Midbrain (tissue), 1 donor: ENCODE measurements at places on chromosomes 11 and 22.

DNA sequence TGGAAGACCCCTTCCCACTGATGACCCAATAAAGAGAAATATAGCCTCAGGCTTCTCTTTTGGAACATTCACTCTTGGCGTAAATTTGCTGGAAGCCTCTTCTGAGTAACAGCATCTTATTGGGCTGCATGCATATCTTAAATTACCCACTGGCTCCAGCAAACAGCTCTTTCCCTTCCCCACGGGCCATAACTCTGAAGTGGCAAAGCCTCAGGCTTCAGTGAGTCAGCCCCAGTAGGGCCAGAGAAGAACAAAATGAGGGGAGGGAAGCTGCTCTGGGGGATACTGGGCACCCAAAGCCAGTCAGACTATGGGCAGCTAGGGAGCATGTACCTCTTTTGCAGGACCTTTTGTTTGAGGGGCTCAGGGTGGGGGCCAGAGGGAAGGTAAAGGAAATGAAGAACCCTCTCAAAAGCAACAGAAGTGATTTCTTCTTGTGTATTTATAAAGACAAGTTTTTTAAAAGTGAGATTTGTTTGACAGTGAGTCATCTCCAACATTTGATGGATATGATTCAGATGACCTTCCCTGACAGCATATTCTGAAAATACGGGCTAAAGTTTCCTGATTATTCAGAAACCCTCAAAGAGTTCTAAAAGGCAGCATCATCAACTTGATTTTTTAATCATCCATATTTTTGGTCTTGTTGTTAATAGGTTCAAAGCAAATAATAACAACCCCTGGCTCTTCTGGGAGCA lies 203.4 kb downstream of the KIF18A start:
- no peak for DNase-seq

GRCh38 chr22:44023404-44024287 lies 456 bp upstream of the PARVB start:
- no peak for DNase-seq

GRCh38 chr22:50060441-50061140 lies 2.5 kb upstream of the TTLL8 start:
- no peak for DNase-seq

- no peak for DNase-seq
Observed at GRCh38 chr22:25645266-25645665, 80.8 kb downstream of the GRK3 start.

DNA sequence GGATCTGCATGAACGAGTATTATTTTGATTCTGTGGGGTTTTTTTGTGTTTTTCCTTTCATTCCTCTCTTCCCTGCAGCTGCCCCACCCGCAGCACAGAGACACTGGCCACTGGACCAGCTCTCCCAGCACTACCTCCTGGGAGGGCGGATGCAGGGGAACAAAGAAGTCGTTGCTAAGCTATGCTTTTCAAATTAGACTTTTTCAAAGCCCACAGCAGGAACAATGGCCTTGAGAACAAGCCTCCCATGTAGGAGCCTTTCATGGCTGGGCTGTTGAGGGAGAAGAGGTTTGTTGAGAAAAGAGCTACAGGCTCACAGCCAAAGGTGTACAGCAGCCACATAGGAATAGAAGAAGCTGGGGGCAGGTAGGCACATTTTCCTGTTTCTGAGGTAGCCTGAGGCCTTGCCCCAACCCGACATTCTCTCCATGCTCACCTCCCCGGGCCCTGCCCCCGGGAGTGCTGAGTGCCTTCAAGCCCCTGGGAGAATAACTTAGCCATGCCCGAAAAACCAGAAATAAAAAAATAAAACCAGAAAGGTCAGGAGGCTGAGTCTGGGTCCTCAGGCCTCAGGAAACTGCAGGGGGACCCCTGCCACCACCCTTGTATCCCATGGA lies 20.5 kb upstream of the SYT12 start:
- DNase-seq = no peak

DNA sequence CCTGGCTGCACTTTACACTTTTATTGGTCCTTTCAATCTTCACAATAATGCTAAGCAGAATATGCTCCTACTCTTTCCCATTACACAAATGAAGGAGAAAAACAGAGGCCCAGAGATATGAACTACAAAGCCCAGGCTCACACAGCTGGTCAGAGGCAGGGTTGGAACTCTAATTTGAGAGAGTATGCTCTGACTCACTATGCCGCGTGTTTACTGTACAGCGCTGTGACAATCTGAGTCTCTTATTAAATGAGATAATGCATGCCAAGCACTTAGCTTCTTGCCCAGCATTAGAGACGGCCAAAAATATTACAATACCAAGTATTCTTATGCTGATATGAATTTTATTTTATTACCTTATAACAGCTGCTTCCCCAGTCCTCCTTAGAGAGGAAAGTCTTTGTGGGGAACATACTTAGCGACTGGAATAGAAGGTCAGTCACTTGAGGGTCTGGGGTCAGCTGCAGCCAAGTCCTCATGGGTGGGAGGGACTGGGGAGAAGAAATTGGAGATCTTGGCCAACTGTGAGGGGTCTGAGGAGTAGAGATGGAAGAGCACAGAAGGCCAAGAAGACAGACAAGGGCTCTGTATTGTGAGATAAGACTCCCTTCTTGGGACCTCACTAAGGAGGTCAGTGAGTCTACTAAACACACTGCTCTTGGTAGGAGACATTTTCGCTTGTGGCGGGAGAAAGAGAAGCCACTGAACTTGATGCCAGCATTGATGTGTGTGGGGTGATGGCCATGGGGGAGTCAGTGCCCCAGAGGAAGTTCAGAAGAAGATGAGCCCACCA lies 150.8 kb upstream of the TIMP3 start:
- DNase-seq = no peak

GRCh38 chr11:32433101-32433913 lies 2.0 kb downstream of the WT1 start:
- no peak for DNase-seq

DNA sequence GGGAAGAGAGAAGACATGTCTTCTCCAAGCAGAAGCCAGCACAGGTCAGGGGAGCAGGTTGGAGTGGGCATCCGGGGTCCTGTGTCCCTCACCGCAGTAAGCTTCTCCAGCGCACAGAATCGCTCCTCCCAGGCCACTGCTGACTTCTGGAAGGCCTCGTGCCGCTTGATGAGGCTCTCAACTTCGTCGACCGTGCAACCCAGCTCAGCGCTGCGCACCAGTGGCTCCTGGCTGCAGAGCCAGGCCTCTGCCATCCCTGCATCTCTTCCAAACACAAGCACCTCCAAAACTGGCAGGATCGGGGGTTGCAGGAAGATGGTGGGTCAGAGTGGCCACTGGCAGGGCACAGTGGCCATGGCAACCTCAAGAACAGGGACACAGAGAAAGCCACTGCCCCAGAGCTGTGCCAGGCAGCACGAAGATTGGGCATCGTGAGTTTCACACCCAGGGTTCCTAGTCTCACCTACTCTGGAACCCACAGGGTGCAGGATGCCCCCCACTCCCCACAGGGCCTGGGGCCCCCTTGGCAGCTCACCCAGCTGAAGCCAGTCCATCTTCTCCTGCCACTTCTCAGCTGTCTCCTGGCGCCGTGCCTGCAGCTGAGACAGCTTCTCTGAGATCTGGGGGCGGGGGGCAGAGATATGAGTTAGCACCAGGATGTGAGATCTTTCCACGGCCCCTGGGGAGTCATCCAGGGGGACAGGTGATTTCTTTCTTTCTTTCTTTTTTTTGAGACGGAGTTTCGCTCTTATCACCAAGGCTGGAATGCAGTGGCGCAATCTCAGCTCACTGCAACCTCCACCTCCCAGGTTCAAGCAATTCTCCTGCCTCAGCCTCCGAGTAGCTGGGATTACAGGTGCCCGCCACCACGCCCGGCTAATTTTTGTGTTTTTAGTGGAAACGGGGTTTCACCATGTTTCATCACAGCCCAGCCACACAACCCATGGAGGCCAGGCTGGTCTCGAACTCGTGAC lies 11.2 kb upstream of the RBM4B start:
- DNase-seq = no peak

- DNase-seq = no peak
Observed at GRCh38 chr22:24465566-24465965, 29.6 kb upstream of the UPB1 start.

GRCh38 chr22:29734838-29735237 lies 15.0 kb downstream of the CABP7 start:
- no peak for DNase-seq

- DNase-seq = no peak
Observed at GRCh38 chr11:34823197-34823596, 93.0 kb downstream of the APIP start.

DNA sequence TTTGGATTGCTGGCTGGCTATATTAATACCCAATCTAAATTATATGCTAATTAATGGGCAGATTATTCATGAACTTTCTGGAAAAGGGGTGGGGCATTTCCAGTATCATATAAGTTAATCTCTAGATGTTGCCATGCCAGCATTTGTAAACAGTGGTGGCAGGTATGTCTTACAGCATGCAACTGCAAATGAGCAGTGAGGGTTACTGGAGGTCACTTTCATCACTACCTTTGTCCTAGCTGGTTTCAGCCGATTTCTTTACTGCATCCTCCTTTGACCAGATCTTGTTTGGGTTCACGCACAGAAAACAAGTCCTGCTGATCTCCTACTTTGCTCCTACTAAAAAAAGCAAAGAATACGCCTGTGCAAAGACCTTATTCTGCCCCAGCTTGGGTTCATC lies 89.1 kb upstream of the USP47 start:
- no peak for DNase-seq

GRCh38 chr11:73184953-73185671 lies 33.0 kb upstream of the P2RY2 start:
- peak; percentile 19 for DNase-seq

GRCh38 chr11:119754199-119754598 lies 25.2 kb upstream of the NECTIN1 start:
- no peak for DNase-seq

DNA sequence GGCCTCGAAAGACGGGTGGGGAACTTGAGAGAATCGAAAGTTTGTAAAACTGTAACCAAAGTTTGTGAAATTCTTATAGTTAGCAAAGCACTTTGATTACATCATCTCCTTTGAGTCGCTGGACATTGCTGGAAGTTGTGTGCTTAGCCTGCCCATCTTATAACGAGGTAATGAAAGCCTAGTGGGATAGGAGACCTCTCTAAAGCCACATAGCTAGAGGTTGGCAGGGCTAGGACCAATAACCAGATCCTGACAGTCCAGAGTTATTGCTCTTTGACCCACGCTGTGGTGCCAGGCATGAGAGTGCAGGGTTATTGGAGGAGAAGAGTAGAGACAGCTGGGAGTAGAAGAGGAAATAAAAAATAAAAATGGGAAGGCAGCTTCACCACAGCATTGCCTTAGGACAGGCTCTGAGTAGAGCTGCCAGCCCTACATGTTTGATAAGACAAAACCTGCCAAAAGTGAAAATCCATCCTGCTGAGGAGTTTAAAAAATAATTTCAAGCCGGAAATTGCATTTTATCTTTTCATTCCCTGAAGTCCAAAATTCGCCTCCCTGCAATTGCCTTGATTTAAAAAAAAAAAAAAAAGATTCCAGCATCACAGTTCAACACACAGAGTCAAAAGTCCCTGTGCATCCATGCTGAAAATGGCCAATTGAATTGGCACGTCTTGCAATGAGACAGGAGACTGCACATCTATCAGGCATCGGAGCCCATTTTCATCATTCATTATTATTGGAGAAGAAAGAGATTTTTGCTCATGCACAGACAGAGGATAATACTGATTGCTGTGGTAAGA lies 225.5 kb upstream of the POU2AF2 start:
- no peak for DNase-seq

GRCh38 chr11:17354601-17354991 lies 3.0 kb downstream of the NCR3LG1 start:
- peak; percentile 54 for DNase-seq

DNA sequence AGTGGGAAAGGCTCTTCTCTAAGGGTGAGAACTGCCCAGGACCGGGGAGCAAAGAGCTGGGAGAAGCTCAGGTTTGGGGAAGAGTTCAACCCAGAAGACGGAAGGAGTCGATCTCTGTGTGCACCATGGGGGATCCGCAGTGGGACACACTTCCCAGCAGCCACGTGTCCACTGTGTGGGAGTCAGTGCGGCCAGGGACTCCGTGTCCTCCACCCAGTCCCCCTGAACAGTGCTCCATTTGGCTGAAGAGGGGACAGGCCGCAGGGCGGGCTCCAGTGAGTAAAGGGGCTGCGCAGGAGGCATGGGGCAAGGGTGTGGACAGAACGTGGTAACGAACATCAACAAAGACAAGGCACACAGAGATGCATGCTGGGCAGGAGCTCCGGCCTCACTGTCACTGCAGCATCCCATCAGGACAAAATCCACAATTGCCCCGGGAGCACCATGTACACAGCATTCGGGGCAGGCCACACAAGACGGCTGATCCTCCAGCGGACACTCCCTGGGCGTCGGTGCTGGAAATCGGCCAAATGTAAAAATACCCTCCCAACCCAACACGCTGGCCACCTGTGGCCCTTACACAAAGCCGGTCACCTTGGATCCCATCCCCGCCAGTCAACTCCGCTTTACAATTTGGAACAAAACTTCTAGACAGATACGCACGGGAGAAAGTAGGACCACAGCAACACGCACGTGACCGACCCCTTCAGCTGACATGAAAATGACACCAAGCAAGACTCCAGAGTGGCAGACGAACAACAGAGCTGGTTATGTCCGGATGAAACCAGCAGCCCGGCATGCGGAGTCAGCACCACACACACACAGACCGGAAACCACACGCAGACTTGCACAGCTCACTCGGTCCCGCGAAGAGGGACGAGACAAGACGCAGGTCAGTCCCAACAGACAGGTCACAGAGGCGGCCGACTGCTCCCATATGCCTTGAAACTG lies 366.8 kb downstream of the SHANK2 start:
- DNase-seq = no peak

GRCh38 chr11:63683133-63683991 lies 2.1 kb downstream of the RTN3 start:
- peak; percentile 35 for DNase-seq

DNA sequence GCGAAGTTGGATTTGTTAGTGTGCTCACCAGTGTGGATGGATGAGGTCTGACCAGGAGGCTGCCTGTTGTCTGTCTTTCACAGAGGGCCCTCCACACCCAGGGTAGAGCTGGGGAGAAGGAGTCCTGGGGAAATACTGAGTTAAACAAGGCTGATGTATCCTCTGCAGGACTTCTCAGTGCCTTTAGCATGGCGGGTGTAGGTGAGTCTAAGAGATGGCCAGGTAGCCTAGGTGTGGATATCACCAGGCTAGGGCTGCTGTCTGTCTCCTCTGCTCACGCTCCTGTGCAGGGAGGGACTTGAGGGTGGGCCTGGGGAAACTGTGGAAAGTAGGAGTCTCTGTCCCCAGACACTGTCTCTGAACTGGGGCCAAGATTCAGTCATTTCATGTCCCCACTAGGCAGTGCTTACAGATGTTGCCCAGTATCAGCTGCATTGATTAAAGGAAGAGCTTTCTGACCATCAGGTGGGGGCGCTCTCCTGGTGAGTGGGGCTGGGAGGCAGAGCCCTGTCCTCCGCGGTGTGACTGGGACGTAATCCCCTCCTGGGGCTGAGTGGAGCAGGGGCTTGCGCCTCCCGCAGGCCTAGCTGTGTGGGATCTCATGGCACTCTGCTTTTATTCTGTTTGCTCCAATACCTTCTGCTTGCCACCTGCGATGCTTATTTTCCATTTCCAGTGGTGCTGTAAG lies 35.5 kb upstream of the CCDC188 start:
- no peak for DNase-seq

DNA sequence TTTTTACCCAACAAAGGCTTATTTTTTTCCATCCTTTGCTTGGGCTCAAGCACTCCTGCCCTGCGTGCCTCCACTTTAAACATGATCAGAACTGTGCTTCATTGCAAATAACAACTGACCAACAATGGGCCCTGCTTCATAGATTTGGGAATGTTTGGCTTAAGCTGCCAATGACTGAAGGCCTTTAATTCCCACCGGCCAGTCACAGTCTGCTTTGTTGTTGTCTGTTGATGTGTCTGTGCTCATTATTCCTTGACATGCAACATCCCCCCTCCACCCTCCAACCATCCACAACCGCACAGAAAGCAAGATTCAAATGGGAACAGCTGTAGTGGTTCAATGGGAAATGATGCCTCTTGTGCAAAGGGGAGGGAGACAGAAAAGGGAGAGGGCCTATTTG lies 23.0 kb downstream of the PAX6 start:
- DNase-seq = no peak
